NB4 (cell line): ENCODE measurements at places on chromosomes 1 and 21.
A peak's percentile ranks its signal among the peaks of the same experiment; 100 is the strongest.

GRCh38 chr1:59016390-59016789 is 232.5 kb upstream of the JUN start:
- no peak for DNase-seq

DNA sequence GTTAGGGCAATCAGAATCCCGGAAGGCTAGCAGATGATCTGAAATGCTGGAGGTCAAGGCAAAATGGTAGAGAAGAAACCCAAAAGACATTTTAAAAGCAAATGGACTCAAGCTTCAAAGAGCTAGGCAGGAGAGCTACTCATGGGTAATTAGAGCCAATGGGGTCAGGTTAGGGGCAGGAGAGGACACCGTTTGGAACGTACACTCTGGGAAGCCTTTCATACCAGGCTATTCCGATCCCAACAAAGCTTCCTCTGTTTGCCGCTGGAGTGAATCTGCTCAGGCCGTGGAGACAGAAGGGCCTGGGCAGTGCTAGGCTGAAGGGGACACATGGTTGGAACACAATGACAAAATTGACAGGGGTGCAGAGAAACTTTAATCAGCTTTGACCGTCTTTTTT is 346.6 kb downstream of the RPS6KC1 start:
- DNase-seq, result no peak

DNA sequence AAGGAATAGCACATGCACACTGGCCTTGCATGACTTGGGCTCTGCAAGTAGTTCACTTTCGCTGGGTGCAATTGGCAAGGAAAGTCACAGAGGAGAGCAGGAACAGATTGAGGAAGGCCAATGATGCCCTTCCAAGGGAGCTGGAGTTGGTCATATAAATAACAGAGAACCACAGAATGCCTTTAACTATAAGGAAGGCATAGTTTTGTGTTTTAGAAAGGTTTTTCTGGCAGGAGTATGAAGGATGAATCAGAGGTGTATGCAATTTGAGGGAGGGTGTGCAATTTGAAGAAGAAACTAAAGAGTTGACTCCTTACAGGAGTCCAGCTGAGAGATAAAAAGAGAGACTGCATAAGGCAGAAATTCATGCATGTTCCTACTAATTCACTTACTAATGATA is 112.1 kb downstream of the PHTF1 start:
- no peak for DNase-seq

GRCh38 chr1:202952818-202953217 is 5.3 kb downstream of the ADIPOR1 start:
- DNase-seq, result peak; percentile 95

DNA sequence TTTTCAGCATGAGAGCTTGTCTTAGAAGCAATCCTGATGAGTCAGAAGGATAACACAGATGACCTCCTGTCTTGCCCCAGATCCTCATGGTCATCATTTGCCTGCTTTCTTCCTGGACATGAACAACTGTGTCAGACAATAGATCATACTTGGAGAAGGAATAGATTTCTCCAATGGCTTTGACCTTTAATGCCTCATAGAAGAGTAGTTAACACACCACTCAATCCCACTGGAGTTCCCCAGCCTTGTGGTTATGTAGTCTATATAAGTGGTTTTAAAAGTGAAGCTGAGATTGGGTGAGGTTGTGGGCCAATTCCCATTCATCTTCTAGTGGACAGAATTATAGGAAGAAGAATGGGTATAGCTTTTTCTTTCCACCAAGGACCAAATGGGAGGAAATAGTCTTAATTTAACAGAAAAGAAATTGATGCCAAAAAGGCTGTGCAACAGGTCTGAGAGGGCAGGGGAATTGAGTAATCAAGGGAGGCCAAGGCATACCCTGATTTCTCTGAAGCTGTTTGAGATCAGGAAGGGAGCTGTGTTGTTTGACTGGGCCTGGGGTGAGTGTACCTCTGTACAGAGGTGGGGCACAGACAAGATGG is 14.4 kb downstream of the PRCC start:
- DNase-seq, result no peak

- DNase-seq, result no peak
These were observed 28.5 kb upstream of the SERBP1 start for GRCh38 chr1:67458663-67459062.

- DNase-seq, result peak; percentile 60
These were observed 28.4 kb downstream of the TRIM11 start for GRCh38 chr1:228378090-228378872.

GRCh38 chr1:151968058-151968457 is 25.6 kb downstream of the S100A10 start:
- peak; percentile 72 for DNase-seq

- DNase-seq, result peak; percentile 3
These were observed 1.0 kb upstream of the AK4 start for GRCh38 chr1:65146908-65147423.

DNA sequence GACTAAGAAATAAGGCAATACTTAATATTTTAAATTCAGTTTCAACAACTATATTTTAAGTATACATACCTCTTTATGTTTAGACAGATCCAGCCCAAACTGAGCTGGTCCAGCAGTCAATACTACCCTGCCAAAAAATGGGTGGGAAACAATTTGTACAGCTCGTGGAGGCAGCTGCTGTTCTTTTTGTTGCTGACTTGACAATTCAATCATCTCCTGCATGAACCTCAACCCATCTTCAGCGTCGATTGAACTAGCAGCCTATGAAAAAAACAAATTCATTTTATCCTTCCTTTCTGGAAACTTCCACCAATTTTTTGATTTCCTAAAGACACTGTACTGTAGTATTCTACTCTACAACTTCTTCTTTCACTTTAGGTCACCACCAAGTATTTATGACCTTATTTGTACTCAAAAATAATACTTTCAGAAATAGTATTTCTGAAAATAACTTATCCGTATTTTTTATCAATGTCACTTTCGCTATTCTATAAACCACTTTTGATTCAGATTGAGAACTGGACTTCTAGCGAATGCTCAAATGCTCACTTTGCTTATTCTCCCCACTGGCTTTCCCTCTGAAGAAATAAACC is 46.5 kb downstream of the EDEM3 start:
- no peak for DNase-seq

- DNase-seq, result no peak
These were observed 425.4 kb downstream of the ADGRL2 start for GRCh38 chr1:82226186-82226505.

DNA sequence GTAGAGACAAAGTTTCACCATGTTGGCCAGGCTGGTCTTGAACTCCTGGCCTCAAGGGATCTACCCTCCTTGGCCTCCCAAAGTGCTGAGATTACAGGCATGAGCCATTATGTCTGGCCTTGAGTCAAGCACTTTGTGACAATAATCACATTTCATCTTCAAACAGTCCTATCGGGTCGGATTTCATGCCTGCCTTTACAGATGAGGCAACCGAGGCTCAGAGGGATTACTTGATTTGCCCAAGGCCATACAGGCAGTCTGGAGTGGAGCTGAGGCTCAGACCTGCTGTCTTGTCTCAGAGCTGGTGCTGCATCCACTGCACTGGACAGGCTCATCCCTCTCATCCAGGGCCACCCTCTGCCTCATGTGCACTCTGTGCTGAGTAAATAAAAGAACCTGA is 26.6 kb downstream of the FAM151A start:
- no peak for DNase-seq

DNA sequence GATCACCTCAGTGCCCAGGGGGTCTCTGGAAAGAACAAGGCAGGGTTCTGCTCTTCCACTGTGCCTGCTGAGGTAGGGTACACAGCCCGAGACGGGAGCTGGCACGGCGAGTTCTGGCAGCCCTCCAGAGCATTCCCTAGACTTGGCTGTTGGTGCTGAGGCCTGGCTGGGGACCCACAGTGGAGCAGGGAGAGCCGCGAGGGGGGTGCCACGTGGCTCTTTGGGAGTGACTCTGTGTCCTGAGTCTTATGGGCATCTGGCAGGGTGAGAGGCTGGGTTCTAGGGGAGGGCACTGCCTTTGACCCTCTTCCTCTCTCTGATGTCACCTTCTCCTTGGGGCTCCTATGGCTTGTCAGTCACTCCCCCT is 336.4 kb downstream of the CAMTA1 start:
- DNase-seq, result no peak

DNA sequence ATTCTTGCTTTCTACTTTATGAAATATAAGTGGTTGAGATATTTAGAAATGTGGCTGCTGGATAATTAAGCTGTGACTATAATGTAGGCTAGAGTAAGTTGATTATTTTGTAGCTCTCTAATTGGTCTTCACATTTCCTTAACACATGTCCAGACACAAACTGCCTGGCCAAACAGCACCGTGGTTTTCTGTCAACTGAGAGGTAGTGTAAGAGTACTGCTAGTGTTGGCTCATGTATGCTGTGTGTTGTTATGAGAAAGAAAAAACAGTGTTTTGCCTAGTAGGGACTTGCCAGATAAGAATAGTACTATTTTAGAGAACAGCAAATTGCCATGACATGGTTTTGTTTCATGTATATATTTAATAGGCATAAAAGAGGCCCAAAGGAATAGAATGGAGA is 37.1 kb downstream of the TMED5 start:
- peak; percentile 14 for DNase-seq

DNA sequence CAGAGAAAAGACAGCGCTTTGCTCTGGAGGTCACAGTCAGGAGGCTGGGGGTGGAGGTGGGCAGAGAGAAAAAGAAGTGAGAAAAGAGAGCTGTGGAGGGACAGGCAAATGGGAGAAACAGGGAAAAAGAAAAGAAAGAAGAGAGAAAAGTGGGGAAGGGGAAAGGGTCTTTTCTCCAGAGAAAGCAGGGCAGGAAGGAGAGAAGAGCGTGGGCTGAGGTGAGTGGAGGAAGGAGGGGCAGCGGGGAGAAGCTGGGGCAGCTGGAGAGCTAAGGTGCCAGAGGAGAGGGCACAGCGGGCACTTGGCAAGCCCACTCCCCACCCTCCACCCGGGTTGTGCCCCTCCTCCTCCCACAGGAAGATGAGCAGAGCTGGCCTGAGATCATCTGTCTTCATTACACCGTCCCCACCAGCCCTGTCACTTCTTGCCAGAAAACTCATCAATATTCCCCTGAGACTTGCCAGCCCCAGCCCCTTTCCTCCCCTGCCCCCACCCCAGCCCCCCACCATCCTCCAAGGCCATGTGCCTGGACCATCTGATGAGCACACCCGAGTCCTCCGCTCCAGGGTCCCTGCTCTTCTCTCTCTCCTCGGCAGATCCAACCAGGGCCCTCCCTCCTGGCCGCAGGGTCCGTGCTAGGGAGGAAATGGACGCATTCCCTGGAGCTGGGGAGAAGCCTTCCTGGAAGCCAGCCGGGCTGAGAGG is 17.0 kb upstream of the BLACAT1 start:
- DNase-seq, result no peak

DNA sequence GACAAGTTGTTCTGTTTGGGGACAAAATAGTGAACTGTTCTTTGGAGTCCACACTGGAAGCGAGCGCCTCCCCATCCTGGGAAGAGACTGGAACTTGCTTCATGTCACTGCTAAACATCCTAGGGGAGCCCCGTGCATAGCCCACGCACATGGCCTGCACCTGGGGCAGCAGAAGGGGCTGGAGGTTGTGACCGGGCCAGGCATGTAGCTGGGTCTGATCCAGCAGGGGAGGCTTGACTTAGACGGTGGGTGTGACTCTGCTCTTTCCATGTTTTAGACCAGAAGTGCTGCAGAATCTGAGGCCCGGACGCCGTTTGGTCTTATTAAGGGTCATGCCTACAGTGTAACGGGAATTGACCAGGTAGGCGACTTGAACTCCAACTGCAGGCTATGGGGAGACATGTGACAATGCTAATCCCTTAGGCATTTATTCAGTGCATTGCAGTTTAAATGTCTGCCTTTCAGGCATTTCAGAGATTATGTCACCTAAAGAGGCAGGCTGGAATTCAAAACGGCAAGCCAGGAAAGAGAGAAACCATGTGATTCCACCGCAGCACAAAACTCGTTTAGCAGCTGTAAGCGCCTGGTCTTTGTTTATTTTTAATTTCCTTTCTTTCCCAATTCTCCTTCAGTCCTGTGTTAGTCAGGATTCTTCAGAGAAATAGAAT is 21.8 kb downstream of the CAPN9 start:
- DNase-seq, result no peak

DNA sequence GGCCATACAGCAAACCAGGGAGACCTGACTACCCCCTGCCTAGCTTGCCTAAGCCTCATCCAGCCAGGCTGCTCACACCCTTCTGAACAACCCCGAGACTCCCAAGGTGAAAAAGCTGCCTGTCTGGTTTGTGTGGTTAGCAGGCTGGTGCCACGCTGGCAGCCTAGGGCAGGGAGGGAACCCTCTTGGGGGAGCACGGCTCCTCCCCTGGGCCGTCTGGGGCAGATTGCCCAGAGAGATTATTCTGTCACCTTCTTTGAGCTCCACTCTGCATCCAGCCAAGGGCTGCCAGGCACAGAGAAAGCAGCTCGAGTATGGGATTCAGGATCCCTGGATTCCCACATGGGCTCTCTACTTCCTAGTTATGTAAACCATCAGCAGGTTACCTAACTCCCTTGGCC is 27.5 kb upstream of the TCEA3 start:
- peak; percentile 71 for DNase-seq

DNA sequence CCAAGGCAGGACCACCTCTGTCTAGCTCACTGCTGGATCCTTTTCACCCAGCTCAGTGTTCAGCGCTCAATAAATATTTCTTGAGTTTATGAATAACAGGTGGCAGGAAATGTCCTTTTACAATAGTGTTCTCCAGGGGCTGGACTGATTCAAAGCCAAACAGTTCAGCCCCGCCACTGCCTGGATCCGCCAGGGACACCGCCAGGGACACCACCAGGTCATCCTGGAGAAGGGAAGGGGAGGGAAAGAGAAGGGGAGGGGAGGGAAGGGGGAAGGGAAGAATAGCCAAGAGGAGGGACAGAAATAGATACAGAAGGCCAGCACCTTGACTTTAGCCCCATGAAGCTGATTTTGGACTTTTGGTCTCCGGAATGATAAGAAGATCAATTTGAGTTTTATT is 255.6 kb downstream of the GRIK3 start:
- DNase-seq, result no peak

- peak; percentile 81 for DNase-seq
These were observed 1.9 kb downstream of the TFF1 start for GRCh38 chr21:42364304-42364865.

GRCh38 chr1:21242846-21243245 is 47.4 kb downstream of the ECE1 start:
- DNase-seq, result no peak

DNA sequence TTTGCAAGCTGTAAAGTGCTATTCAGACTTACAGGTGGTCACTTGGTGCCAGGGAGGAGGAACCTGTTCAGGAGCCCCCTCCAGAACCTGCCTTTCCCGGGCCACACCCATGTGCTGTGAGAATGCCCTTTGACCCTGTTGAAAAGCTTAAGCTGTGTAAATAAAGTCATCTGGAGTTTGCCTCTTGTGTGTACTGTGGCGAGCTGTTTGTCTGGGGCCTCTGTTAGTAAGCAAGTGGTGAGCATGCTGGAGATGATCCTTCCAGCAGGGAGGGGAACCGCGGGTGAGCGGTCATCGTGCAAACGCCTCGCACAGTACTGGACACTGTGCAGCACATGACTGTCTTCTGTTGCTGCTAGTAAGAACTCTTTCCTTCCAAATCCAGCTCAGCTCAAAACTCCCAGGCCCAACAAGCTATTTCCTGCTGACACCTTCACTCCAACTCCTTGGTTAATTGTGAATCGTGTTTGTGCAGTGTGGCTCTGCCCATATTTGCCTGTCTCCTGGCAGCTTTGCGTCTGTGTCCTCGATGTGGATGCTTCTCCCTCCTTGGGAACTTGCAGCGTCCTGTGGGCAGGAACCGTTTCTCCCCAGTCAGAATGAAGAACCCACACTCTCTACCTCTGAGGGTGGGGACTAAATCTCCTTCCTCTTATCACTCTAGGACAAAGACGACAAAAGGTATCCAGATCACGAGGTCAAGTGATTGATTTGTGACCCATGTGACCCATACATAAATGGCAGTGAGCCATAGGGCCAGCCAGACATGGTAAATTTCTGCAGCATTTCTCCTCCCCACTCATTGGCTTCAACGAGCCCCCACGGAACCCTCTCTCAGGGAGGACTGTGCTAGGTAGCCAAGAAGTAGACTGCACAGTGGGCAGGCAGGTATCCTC is 13.9 kb upstream of the BTG2 start:
- no peak for DNase-seq
